ENCODE measurements at places on chromosomes 13 and 19. TPM values are rescaled to one million over a fixed set of nuclear protein-coding genes. Genes with fewer than 3 reads are reported as not detected.
A peak's percentile ranks its signal among the peaks of the same experiment; 100 is the strongest.

DNA sequence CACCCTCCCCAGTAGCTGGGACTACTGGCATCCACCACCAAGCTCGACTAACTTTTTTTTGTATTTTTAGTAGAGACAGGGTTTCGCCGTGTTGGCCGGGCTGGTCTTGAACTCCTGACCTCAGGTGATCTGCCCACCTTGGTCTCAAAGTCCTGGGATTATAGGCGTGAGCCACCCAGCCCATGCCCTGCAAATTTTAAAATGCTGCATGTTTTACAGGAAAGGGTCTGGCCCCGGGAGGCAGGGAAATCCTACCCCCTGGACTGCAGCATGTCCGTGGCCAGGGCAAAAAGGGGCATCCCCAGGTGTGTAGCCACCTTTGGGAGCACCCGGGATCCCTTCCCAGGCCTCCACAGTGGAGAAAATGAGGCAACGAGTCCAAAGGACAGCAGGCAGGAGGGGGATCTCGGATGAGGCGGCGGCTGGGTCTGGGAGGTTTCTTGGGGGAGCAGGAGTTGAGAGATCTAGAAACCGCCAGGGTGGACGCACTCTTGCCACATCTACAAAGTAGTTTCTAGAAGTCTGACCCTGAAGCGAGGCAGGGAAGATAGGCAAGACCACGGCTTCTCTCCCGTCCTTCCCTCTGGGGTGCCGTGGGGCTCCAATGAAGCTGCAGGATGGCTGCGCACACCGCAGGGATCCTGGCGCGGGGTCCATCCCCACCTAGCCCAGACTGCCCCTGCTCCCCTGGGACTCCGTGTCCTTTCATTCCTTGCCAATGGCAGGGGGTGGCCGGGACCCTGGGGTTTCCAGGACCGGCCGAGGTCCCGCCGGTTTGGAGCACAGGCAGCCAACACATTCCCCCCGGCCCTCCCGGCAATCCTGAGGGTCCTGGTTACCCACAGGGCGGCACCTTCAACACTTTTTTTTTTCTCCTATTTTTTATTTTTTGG, 21.3 kb upstream of the ZBTB7A start:
- no peak for DNase-seq

DNA sequence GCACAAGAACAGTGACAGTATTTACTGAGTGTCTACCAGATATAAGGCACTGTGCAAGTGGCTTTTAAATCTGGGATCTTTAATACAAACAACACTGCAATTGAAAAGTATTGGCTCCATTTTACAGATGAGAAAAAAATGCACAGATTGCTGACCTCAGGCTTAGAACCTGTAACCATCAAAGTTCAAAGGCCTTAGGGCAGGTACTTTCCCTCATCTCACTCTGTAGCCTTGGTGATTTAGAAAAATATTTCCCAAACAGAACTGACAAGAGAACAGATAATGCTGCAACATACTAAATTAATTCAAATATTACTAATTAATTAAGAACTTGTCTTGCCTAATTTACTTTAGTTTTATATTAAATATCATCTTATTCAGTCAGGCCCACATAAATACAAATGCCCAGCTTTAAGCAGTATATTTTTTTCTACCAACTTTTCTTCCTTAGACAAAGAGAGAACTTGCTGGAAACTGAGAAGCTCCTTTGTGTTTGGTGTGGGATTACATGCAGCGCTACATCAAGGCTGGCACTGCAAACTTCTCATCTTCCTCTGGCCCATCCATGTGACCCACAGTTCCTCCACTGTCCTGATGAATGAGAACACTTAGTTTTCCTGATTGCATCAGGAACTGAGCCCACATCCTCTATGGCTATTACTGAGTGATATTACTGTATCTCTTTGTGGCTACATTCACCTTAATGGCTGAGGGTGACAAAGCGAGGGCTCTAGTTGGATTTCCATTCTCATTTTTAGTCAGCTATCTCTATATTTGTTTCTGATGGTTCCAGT, 302.1 kb downstream of the ENOX1 start:
- DNase-seq: no peak

GRCh38 chr13:87356314-87356713, 314.9 kb upstream of the SLITRK5 start:
- DNase-seq: no peak

- no peak for DNase-seq
Measured at GRCh38 chr19:41307954-41308449, 2.0 kb upstream of the CCDC97 start.

DNA sequence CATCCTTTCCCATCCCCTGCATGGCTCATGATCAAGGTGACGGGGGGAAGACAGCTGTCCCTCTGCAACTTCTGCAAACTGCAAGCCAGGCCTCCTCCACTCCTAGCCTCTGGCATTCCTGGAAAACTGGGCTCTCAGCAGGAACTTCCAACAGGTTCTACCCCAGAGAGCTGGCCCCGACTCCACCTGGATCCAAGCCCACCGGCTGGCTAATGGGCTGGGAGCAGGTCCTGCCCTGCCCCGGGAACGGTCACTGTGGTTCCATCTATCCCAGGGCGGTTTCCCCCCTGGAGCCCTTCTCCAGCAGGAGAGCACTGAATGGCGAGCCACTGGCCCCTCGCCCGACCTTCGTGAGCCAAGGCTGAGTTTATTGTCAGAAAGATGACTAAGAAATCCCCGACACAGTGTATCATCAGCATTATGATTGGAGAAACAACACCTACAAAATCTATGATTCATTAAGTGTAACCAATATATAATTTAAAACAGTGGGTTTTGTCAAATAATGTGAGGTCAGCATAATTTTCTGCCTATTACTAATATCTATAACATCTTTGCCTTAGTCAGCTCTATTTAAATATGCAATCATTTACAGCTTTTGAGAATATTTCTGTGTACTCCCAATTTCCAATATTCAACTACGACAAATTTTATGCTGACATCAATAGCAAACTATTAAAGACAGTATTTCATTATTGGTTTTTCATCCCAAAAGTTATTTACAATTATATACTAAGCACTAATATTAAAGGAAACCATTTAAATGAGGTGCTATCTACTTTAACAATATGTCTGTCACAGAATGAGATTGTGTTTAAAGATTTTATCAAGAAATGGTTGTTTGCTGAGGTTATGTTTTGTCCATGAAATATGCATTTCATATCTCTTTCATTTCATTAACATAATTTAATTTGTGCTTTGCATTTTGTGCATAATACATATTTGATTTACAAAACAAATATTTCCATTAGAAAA, 133.0 kb downstream of the URI1 start:
- DNase-seq: no peak

GRCh38 chr19:18000915-18001776, 6.8 kb upstream of the ARRDC2 start:
- DNase-seq: no peak

DNA sequence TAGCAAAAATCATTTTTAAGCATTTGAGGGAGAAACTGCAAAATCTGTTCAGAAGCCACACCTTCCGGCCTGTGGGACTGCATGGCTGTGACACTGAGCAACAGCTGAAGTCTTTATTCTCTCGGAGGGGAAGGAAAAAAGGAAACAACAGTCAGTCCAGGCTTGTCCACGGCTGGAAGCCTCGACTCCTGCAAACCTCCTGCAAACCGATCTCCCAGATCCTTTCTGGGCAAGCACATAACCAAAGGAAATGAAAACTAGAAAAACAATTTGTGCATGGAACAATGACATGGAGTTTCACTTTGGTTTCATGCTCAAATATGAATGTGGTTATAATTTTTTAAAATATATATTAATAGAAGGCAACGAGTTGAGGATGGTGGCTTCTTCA, 1.0 kb downstream of the COL4A1 start:
- no peak for DNase-seq

DNA sequence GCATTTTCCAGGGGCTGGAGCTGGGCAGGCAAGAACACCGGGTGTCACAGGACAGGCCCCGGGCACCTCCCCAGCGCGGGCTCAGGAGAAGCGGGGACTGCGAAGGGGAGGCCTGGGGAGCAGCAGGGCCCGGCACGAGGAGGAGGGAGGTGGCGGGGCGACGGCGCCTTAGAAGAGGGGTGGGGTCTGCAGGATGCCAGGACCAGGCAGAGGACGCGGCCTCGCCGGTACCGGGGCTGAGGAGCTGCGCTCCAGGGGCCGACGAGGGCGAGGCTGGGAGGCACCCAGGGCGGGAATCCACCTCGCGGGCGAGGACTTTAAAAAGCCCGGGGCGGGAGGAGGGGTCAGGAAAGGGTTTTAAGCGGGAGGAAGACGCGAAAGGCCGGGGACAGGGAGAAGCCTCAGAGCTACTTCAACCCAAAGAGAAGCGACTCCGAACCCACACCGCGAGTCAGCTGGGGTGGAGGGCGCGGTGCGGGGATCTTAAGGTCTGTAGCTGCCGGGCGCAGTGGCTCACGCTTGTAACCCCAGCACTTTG, 665 bp downstream of the ZNF347 start:
- DNase-seq: peak; percentile 70

DNA sequence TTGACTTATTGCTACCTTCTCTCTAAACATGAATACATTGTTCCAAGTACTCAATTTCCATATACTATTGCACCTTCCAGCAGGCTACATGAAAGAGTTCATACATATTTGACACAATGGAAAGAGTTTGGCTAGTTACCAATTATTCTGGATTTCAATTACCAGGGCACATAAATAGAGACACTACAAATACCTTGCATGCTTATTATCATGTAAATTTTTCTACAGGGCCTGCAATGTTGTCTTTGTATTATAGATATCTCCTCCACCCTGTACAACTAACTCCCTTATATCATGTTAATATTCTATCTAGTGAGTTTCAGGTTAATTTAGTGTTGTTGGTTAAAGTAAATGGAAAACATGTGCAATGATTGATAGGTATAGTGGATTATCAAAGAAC, 540.7 kb upstream of the SLITRK5 start:
- DNase-seq: no peak

Gene TMEM150B
- 1.2 TPM for total RNA-seq
